Fibroblast of pulmonary artery (primary cell): ENCODE measurements at places on chromosomes 16 and 17.

GRCh38 chr17:56653877-56654276, 60.4 kb downstream of the NOG start:
- peak; percentile 11 for DNase-seq

DNA sequence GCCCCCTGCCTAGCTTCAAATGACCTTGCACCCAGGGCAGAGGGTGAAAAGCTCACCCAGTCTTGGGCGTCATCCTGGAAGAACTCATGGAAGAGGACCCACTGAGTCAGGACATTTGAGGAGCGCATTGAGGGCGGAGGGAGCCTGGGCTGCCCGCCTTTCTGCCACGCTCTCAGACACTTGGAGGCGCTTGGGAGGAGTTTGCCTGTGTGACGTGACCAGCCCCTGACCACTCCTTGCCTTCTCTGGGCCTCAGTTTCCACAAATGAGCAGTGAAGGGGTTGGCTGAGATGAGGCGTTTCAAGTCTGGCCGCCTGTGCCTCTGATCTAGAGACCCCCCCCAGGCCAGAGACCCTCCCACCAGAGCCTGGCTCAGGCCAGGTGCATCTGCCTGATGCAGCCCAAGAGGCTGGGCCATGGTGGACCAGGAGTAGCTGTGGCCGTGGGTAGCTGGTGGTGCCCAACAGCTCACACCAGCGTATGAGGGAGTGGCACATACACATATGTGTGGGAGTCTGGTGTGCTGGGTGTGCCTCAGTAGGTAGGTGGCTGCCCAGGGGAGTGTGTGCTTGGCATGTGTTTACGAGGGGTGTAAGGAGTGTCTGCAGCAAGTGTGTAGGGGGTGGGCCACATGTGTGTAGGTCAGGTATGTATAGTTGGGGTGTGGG, 80.2 kb upstream of the TOB1 start:
- DNase-seq = no peak

DNA sequence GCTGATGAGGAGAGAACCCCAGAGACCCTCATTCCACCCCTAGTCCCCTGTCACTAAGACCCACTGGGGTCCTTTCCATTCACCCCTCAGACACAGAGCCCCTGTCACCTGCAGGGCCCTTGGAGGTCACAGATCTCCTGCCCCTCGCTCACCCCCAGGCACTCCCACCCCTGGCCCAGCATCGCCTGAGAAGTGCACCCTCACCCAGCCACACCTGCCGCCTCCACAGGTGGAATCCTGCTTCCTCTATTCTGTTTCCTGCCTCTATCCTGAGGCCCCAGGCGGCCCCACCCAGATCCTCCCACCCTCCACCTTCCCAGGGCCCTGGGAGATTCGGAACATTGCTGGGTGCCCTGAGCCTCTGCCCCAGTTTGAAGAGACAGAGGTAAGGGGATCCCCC, 13.8 kb upstream of the KRT17 start:
- DNase-seq = no peak

DNA sequence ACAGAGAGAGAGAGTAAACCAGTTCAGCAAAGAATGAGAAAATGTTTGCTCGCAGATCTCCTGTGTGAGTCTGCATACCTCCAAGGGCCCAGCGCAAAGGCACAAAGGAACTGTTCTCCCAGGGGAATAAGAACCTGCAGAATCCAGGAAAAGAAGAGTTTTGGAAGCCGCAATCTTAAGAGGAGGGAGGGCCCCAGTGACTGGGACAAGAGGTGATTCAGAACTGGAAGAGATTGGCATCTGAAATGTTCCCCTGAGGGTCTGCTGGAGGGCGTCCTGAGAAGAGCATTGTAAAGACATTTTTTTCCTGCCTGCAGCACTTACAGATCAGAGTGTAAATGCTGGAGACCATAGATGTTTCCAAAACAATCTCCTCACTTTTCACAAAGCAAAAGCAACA, 6.1 kb downstream of the ATMIN start:
- no peak for DNase-seq

GRCh38 chr16:4330277-4330874, 14.5 kb downstream of the GLIS2 start:
- DNase-seq = peak; percentile 77

GRCh38 chr16:11271610-11272009, 1.8 kb downstream of the PRM3 start:
- DNase-seq = no peak

DNA sequence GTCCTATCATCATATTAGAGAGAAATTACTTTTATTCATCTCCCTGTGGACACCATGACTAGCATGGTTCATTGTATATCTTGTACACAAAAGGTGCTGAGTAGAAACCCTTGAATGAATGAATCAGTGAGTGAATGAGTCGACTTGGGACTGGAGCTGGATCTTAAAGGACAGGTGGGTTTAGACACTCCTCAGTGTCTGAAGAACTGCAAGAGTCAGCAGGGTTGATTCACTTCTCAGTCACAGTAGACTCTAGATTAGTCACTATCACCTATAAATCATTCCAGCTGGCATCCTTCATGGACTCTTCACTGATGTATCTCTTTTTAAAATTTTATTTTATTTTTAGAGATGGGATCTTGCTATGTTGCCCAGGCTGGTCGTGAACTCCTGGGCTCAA, 30.1 kb upstream of the PMFBP1 start:
- DNase-seq = no peak

GRCh38 chr16:23420011-23420410, 33.0 kb downstream of the COG7 start:
- peak; percentile 41 for DNase-seq

- peak; percentile 87 for DNase-seq
Measured at GRCh38 chr17:18093616-18094408, 6.1 kb downstream of the DRG2 start.

DNA sequence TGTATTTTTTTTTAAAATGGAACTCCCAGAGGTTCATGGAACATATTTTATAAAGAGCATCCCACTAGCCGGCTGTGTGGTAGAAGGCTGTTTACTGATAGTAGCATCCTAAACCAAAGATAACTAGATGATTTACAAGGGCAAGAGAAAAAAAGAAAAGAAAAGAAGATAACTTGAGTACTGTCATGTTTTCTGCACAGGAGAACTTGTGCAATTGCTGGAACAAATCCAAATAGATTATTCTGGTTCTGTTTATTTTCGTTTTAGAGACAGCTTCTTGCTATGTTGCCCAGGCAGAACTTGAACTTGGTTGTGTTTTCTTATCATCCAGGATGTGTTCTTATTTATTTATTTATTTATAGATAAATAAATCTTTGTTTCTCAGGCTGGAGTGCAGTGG, 20.9 kb upstream of the PPM1D start:
- DNase-seq = peak; percentile 91
